ENCODE measurements at places on chromosomes 6 and 20. TPM values are rescaled to one million over a fixed set of nuclear protein-coding genes. Genes with fewer than 3 reads are reported as not detected.

Gene STX7
- total RNA-seq, result 50.4 TPM

Gene PTCRA
- not detected for total RNA-seq

Gene TP53TG5
- 1.4 TPM for total RNA-seq

Gene LTB
- total RNA-seq, result 0.67 TPM

Gene SLC35D3
- total RNA-seq, result not detected

Gene VSTM2L
- 5.9 TPM for total RNA-seq

Gene TSBP1
- total RNA-seq, result not detected

Gene NEDD9
- 12.2 TPM for total RNA-seq

Gene CALHM4
- not detected for total RNA-seq

Gene EDN3
- total RNA-seq, result not detected

Gene TTK
- total RNA-seq, result 3.4 TPM

Gene HLA-DPA1
- total RNA-seq, result 49.1 TPM

Gene PPP1R16B
- 5.1 TPM for total RNA-seq

Gene ADGRF1
- not detected for total RNA-seq

Gene GPLD1
- total RNA-seq, result 0.71 TPM

Gene BLTP3A
- 20.9 TPM for total RNA-seq

Gene RNF146
- total RNA-seq, result 69.4 TPM

Gene SCUBE3
- 10.6 TPM for total RNA-seq

Gene GJA10
- total RNA-seq, result not detected

Gene PSMB9
- total RNA-seq, result 10.0 TPM

Gene KIAA0408
- total RNA-seq, result 1.8 TPM

Gene RBM24
- 190 TPM for total RNA-seq

Gene C20orf144
- total RNA-seq, result not detected

Gene ADGRB3
- total RNA-seq, result 0.93 TPM

Gene KIFC1
- 0.09 TPM for total RNA-seq

Gene CCDC170
- total RNA-seq, result 0.25 TPM

Gene PET117
- 13.6 TPM for total RNA-seq

Gene CAGE1
- 0.32 TPM for total RNA-seq

Gene MACROD2
- 4.7 TPM for total RNA-seq

Gene MEI4
- 0.49 TPM for total RNA-seq

Gene EZR
- total RNA-seq, result 167 TPM

Data from heart right ventricle (tissue), 16 donors.